ENCODE measurements at places on chromosomes 16 and 17.

GRCh38 chr16:8376430-8376829, 213.9 kb downstream of the TMEM114 start:
- no peak for DNase-seq

DNA sequence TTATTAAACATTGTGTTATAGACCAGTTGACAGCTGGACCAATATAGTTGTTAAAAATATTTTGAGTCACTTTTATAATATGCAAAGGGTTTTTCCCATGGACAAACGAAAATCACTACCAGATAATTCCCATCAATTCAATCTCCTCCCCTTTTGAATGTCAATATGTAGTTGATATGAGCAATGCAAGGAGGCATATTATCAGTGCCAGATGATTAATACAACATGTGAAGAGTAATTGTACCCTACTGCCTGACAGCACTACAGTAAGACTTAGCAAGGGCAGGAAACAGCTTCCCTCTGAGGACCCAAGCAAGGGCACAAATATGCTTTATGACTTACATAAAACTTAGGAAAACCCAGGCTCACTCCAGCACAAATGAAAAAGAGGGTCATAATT, 17.3 kb downstream of the KANSL1 start:
- DNase-seq: no peak

- DNase-seq: no peak
Measured at GRCh38 chr16:23319861-23320615, 17.9 kb downstream of the SCNN1B start.

DNA sequence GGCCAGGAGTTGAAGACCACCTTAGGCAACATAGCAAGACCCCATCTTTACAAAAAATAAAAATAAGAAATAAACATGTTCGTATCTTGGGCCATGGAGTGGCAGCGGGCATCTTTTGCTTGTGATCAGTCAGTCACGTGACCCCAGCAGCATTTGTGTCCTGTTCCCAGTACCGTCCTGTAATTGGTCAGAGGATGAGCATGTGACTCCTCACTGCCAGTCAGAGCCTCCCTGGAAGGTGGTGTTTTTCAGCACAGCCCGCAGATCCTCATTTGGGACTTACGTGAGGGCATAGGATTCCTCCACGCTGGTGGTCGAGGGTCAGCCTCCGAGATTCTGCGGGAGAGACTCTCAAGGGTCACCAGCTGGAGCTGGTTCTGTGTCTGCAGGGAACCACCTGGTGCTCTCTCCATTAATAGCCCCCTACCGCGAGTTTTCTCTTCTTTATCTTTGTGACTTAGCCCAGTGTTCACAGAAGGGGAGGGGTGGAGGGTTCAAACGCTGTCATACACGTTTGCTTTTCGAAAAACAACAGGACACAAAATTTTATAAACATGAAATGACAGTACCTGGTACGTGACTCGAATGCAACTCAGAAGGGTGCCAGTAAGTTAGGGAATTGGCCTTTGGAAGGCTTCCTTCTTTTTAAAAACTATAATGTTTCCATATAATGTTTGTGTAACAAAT, 17.2 kb downstream of the MRC2 start:
- DNase-seq: no peak

DNA sequence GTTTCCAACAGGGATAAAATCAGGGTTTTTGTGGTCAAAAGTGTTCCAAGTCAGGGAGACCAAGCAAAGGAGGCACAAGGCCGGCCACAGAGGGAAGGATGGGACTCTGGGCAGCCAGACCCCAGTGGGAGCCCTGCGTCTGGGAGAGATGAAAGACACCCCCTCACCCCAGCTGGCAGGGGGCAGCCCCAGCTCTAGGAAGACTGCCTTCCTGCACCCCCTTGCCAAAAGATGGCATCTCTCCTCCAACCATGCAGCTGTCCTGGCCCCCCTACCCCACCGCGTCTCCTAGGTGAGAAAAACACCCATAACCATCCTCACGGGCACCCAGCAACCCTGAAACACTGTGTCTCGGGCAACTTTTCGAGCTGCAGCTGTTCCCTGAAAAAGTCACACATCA, 51.3 kb downstream of the CUEDC1 start:
- no peak for DNase-seq

DNA sequence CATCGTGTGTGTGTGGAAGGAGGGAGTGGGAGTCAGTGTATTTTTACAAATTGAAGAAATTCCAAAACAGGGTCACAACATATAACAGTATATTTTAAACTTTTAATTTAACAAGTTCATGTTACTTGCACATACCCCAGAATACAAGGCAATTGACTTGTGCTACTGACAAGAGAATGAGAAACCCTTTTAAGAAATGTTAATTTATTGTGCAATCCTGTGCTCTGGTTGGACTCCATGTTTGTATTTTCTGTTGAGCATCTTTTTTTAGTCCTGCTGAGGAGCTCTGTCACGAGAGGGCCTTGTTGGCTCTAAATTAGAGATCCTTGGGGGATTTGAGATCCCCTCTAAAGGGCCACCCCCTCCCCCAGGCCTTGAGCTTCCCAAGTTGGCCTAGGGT, 1.1 kb upstream of the EMP2 start:
- DNase-seq: no peak

DNA sequence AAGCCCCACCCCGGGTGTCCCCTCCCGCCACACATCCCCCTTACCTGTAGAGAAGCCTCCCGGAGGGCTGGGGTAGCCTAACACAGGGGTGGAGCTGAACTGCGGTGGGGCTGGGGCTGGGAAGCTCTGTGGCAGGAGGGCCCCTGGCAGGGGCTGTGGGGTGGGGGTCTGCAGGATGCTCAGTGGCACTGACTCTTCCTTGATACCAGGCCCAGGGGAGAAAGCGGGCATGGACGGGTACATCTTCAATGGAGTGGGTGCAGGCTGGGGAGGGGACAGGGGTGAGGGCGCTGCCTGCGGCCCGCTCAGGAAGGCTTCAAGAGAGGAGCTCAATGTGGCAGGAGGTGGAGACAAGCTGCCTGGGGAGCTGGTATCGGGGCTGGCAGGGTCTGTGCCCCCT, 16.7 kb downstream of the SREBF1 start:
- no peak for DNase-seq

GRCh38 chr16:66318505-66318904, 48.0 kb upstream of the CDH5 start:
- no peak for DNase-seq

DNA sequence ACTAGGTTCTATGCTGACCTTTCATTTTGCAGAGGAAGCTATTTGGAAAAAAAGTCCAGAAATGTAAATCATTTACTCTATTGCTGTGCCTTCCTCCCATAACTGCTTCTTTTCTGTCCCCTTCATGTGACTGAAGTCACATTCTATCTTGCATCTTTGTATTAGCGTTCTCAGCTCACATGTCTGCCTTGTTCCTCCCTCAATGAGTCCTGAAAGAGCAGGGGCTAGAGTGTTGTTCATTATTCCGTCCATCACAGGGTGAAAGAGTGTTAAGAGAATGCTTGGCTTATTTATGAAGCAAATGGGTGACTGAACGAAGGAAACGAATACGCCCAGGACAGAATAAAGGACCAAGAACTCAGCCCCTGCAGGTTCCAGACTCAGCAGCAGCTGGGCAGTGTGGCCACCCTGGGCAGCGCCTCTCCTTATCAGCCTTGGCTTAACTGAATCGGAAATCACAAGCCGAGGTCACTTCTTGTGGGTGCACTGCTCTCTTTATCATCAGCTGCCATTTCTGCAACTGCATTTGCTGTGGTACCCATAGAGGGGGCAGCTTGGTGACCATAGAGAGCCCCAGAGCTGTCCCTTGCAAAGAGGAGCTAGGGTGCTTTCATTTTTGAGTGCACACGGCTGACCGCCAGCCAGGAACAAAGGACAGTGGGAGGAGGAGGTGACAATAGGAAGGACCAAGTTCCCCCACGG, 1.8 kb upstream of the PIK3R6 start:
- DNase-seq: no peak

GRCh38 chr17:62809656-62810055, 1.5 kb upstream of the MARCHF10 start:
- DNase-seq: no peak

DNA sequence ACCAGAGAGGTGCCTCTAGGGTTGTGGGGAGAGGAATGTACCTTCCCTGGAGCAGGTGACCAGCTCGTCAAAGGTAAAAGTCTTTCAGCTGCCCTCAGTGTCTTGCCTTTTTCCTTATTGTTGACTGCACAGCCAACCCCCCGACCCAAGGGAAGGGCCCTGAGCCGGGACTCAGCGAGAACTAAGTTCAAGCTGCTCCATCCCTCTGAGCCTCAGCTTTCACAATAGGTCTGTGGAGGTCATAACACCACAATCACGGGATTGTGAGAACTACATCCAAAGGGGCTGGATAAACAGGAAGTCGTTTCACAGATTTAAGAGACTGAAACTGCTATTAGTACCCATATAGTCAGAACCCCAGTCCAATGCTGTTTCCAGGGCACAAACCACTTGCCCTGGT, 2.6 kb upstream of the KRT36 start:
- no peak for DNase-seq

- DNase-seq: no peak
Measured at GRCh38 chr16:81754858-81755257, 24.2 kb upstream of the PLCG2 start.

GRCh38 chr17:39074676-39075075, 76.8 kb downstream of the PLXDC1 start:
- no peak for DNase-seq

DNA sequence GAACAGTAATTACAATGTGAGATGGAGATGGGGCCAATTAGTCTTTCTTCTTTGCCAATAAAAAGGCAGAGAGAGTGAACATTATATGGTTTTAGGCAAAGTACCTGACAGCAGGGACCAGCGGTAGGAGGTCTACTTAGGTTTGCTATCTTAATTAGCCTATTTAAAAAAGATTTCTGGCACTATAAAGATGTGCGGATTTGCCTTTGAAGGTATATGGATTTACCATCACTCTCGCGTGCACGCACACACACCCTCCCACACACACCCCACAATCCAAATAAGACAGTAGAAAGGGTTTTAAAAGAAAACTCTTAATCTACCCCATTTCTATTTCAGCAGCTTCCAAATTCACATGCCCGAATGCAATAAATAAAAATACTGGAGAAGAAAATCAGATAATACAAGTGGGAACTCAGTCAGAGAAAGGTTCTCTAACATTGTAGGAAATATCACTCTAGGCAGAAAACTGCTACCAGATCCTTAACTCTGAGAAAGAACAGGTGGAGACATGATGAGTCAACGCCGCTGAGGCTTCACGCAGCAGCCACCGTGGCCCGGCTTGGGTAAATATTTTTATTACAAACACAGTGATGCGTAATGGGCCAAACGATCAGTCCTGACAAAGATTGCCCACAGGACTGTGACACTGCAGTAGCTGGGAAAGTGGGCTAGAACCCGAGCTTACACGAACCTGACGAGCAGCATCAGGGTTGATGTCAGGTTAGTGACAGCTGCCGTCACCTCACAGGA, 66.6 kb upstream of the AXIN2 start:
- peak; percentile 29 for DNase-seq

GRCh38 chr16:82119405-82119804, 50.6 kb downstream of the MPHOSPH6 start:
- no peak for DNase-seq

DNA sequence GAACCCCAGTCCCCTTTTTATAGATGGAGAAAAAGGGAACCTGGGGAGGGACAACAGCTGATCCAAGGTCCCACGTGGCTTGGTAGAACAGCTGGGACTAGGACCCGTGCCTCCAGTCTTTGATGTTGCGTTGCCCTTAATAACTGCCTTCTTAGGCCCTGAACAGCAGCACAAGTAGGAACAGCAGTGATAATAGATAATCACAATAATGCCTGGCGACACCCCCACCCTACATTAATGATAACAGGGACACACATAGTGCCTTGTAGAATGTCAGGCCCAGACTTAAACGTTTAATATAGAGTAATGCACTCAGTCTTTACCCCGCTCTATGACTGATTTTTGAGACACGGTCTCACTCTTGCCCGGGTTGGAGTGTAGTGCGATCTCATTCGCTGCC, 96.4 kb downstream of the ABCC6 start:
- no peak for DNase-seq

DNA sequence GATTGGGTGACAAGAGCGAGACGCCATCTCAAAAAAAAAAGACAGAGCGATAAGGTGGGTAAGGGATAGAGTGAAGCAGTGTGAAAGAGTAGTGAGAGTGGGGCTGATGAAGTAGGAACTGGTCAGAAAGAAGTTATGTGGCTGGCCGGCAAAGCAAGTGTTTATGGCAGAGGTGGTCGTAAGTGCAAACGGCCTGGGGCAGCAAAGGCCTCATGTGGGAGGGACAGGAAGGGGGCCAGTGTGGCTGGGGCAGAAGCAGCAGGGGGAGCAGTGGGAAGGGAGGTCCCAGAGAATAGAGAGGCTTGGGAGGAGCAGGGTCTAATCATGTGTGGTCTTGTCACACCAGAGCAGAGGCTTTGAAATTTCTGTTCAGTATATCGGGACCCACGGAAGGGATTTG, 186.2 kb downstream of the HS3ST3B1 start:
- DNase-seq: no peak

Data from AG09309 (cell line).